D341Med (cell line): ENCODE measurements at places on chromosomes 1 and 21.

DNA sequence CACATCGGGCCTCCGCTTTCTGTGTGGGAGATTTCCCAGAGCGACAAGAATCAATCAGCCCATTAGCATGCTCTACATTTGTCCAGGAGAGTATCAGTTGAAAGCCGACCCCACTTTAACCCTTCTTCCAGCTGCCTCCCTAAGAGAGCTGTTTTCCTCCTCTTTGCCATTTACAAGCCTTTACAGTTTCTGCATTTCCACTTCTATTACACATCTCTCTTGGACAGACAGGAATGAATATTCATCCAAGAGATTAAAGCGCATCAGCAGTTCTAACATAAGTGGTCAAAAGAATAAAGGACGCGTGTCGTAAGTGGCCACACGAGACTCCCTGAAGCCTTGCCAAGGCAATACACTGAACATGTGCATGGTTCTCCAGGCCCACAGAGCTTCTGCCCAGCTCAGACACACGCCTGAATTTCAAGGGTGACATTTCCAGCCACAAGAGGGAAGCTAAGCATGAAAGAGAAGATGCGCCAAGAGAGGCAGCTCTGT is 47.3 kb downstream of the FAM78B start:
- DNase-seq: no peak

GRCh38 chr1:101346419-101346818 is 109.6 kb downstream of the S1PR1 start:
- no peak for DNase-seq

DNA sequence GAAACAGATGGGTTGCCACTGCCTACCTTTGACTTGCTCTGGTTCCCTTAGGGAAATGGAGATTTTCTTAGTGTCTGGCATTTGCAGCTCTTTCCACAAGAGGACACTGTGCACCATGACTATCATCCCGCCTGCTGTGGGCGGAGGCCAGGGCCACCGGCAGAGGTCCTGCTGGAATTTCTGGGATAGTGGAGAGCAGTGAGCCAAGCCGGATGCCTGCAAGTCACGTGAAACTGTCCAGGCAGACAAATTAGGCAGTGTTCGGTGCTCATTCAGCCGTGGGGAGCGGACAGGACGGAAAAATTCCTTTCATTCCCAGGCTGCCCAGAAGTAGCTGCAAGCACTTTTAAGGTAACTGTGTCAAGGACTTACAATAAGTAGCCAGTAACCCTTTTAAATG is 43.4 kb downstream of the IGSF5 start:
- peak; percentile 75 for DNase-seq

DNA sequence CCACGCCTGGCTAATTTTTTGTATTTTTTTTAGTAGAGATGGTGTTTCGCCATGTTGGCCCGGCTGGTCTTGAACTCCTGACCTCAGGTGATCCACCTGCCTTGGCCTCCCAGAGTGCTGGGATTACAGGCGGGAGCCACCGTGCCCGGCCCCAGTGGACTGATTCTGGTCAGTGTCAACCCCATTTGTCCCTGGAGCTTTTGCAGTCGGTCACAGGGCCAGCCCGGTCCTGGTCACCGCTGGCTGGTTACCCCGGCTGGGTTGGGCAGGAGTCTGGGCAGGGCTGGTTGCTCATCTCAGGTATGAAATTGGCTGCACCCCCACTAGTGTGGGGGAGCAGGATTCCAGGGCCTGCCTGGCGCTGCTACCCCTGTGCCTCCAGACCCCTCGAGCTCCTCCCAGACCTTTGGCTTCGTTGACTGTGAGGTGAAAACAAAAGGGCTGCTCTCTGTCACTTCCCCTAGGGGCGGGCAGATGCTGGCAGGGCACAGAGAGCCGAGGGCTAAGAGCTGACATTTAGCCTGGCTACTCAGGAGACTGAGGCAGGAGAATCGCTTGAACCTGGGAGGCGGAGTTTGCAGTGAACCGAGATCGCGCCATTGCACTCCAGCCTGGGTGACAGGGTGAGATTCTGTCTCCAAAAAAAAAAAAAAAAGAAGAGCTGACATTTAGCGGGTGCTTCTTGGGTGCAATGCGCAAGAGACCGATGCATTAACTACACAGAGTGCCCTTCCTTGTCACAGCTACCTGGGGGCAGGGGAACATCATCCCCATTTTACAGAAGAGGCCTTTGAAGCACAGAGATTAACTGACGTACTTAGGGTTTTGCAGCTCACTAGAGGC is 10.6 kb downstream of the TNFRSF1B start:
- no peak for DNase-seq

DNA sequence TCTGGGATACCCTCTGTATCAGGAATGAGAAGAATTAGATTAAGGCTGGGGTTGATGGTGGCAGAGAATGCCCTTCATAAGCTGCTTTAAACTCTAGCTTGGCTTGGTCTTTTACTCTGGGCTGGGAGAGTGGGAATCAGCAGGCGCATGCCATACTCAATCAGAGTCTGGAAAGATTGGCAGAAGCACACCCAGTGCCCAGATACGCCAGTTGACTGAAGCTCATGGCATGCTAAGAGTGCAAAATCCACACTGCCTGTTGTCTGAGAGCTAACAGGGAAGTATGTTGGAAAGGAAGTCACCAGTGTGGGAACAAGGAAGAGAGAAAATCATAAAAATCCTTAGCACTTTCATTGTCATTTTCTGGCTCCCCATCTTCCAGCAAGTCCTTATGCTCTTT is 53.0 kb downstream of the HMCN1 start:
- no peak for DNase-seq

DNA sequence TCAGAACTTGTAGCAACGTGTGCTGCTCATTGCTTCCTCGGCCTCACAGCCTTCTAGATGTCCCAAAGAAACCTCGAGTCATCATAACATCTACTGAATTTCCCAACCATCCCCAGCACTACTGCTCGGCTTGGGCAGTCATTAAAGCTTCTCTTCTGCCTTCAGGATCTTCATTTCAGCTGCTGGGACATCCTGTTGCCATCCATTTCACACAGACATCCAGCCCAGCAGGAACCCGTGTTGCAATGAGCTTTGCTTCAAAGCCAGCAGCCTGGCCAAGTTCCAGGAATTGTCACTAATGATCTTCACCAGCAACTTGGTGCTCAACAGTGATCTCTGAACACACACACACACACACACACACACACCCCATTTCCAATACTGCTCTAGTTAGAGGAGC is 18.5 kb downstream of the WLS start:
- no peak for DNase-seq

- no peak for DNase-seq
Measured at GRCh38 chr21:30713766-30714165, 4.8 kb downstream of the KRTAP21-3 start.

GRCh38 chr21:36087362-36088138 is 17.7 kb downstream of the CBR1 start:
- DNase-seq: no peak

GRCh38 chr1:230251644-230252191 is 174.4 kb downstream of the PGBD5 start:
- no peak for DNase-seq

DNA sequence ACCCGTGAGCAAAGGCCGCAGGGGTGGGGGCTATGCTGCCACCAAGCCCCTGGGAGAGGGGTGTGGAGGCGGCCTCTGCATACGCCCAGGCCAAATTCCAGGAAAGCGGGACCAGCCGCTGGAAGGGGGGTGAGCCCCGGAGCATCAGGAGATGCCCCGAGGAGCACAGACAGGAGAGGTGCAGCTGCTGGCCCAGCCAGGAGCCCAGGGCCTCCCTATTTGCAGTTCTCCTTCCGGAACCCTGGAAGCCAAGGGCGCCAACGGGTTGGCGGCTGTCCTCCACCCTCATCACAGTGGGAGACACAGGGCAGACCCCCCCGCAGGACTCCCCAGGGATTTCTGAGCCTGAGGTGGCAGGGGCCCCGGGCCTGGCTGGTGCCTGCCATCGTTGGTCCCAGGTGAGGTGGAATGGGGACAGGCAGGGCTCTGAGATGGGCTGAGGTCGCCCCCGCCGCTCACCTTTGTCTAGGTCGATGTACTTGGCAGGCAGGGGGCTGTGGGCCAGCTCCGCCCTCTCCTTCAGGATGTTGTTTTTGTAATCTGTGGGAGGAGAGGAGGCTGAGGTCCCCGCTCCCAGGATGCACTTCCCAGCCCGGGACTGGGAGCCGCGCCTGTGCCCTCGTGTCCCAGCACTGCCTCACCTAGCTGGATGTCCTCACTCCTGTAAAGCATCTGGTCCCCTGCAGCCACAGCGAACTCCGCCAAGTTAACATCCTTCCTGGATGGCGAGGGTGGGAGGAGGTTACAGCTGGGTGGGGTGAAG is 4.4 kb upstream of the DVL1 start:
- DNase-seq: no peak

DNA sequence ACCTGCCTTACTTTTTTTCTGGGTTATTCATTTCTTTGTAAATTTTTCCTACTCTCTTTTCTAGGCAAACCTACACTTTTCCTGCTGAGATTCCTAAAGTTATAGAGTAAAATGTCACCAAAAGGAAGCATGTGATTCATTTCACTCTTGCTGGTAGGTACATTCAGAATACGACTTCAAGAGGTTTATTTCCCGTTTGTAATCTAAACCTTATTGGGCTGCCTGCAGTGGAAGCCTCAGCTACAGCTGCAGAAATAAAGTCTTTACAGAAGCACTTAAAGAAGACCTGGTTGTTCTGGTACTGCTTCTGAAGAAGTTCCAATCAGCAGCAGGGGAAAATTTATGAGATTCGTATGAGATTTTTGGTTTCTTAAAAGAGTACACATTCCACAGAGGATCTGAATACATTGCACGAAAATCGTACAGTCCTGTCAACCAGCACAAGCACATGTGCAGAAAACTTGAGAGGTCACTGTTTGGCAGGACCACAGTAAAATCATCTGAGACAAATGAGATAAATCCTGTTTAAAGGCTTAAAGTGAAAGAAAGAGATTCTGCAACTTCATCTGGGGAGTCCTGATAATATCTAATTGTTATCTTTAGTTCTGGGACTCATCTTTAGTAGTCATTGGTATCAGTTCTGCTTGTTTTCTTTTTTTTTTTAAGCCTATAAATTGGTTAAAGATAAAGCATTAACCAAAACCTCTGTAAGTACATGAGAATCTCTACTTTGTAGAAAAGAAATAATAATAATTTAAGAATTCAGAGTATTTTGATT is 109.9 kb upstream of the ADGRL2 start:
- no peak for DNase-seq

- DNase-seq: no peak
Measured at GRCh38 chr1:205810448-205811157, 2.4 kb downstream of the SLC41A1 start.

DNA sequence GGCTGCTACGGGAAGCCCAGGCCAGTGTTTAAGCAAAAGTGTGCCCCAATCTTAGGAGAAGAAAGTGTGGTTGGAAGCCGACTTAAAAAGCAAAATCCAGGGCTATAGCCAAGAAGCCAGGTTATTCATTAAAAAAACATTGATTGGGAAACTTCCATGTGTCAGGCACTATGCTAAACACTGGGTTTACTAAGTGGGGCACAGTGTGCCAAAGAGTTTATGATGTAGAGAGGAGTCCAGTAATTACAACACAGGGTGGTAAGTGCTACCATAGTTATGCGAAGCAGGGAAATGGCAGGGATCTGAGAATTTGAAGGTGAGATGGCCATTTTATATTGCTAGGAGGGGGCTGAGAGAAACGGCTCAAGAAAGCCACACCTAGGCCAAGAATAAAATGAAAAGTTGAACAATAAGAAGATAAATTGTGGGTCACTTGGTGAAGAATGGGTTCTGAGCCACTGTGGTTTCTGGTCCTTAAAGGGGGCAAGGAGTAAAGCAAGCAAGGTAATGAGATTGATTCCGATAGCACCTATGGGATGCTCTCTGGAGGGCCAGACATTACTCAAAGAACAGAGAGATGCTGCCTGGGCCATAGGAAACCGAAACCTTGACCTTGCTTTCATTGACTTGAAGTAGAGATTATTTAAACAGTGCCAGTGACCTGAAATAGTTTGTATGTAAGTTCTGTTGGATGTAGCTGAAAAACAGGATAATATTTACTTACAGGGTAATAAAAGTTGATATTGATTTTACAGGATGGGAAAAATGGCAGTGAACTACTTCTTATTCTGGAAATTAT is 177.8 kb downstream of the GIPC2 start:
- DNase-seq: no peak

GRCh38 chr1:234281826-234282489 is 91.3 kb upstream of the COA6 start:
- DNase-seq: no peak

DNA sequence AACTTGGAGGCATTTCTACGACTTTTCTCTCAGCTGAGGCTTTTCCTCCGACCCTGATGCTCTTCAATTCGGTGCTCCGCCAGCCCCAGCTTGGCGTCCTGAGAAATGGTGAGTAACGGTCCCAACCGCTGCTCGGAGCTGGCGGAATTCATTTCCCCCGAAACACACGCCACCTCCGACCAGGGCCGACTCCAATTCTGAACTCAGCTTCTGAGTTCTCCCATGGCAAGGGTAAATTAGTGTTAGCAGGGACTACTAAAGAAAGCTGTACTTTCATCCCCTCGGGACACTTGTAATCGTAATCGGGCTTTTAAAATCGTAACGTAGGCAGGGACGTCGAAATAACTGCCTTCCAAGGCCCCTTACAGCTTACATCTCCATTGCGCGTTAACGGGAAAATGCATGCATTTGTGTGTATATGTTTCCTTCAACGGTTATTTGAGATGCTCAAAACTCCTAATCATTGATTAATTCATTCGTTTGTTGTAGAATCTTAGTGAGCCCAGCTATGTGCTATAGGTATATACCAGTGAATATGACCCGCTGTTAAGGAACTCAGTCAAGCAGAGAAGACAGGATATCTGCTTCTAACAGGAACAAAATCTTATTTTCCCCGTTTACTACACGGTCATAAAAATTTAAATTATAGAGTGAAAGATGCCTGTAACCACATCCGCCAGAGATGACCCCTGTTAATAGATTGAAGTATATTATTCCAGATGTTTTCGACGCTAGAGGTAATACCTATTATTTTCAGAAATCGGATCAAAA is 472 bp downstream of the DTL start:
- no peak for DNase-seq

- no peak for DNase-seq
Measured at GRCh38 chr1:167881069-167881468, 32.9 kb downstream of the ADCY10 start.
